ENCODE measurements at places on chromosomes 2 and 18. TPM values are rescaled to one million over a fixed set of nuclear protein-coding genes. Genes with fewer than 3 reads are reported as not detected.

Gene SYT4
- total RNA-seq, result not detected

Gene PRSS56
- not detected for total RNA-seq

Gene SCG2
- 6.8 TPM for total RNA-seq

Gene IL36B
- not detected for total RNA-seq

Gene MORN2
- 30.2 TPM for total RNA-seq

Gene MAB21L4
- total RNA-seq, result not detected

Gene PRKCE
- 12.1 TPM for total RNA-seq

Gene FIGN
- 2.2 TPM for total RNA-seq

Gene IL1R1
- 278 TPM for total RNA-seq

Gene ANKRD36C
- total RNA-seq, result 62.6 TPM

Gene CYP26B1
- 0.52 TPM for total RNA-seq

Gene COL4A3
- total RNA-seq, result not detected

Gene TMEM17
- total RNA-seq, result 3.4 TPM

Gene BUB1
- total RNA-seq, result 18.8 TPM

Gene SERPINB11
- total RNA-seq, result not detected

Gene GLI2
- total RNA-seq, result 3.5 TPM

Gene LCT
- 0.22 TPM for total RNA-seq

Gene CDK5R2
- not detected for total RNA-seq
